ENCODE measurements at places on chromosomes 6 and 20.

GRCh38 chr20:47263080-47263464, 93.4 kb downstream of the ZMYND8 start:
- DNase-seq, result no peak

GRCh38 chr20:62739581-62740285, 31.1 kb downstream of the NTSR1 start:
- DNase-seq, result peak; percentile 83

- DNase-seq, result no peak
Observed at GRCh38 chr6:18600255-18600654, 213.1 kb downstream of the RNF144B start.

DNA sequence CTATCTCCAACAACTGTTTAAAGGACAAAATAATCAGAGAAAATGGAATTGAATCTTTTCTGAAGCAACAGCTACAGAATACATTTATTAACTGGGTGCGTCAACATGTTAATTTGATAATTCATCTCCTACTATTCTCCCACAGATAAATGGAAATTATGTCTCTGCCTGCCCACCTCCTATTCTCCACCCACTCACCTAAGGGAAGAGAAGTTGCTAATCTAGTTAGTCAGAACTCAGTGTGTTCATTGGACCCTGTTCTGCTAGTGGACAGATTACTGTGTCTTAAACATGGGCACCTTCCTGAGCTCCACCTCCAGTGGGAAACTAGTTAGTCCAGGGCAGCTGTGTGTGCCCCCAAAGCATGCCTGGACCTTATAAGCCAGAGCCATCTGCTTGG, 41.0 kb downstream of the METTL24 start:
- DNase-seq, result no peak

DNA sequence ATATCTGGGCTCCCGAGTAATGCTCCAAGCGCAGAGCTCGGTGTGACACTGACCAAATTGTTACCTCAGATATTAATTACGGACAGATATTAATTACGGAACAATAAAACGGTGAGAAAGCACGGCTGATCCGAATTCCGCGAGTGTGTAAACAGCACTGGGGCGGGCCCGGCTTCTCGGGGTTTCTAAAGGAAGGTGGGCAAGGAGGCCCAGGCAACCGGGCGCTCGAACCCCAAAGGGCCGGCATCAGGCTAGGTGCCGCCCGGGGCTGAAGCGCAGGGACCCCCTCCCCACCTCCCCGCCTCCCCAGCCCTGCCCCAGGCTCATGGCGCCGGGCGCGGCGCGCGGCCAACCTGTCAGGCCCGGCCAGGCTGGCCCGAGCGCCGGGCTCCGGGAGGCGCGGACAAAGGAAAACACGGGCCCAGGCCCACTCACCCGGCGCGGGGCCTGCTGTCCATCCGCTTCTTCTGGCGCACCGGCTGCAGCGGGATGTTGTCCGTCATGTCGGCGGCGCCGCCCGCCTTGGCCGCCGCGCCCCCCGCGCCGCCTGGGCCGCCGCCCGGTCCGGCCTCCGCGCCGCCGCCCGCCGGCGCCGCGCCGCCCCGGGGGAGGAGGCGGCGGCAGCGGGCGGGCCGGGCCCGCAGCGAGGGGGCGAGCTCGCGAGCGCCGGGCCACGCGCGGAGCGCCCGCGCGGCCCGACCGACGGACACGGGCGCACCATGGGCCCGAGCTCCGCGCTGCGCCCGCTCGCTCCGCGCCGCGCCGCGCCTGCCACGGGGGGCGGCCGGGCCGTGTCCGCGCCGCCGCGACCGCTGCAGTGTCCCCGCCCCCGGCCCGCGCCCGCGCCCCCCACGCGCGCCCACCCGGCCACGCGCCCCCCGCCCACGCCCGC, at the start of gene ATP9A:
Gene ATP9A, minus strand, starts transcription at position 524 of the 892 bp plus-strand sequence. Its CDS starts 21 bp downstream, at position 503.
- peak; percentile 49 for DNase-seq

- peak; percentile 13 for DNase-seq
Observed at GRCh38 chr20:9323622-9324021, 190.8 kb upstream of the LAMP5 start.

DNA sequence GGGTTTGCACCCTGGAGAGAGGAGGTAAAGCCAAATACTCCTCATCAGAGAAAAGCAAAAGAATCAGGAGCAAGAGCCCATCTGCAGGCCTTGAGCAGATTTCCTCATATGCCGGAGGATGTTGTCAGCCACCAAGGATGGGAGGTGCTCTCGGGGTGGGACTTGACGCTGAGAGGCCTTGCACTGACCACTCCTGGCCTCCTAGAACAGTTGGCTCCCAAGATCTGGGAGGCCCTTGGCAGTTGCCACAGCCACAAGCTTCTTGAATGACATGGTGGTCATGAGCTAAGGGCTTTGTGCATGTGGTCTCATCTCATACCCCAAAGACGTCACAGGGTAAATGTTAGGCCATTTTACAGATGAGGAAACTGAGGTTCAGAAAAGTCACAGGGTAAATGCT, 75.2 kb upstream of the PMEPA1 start:
- DNase-seq, result no peak

DNA sequence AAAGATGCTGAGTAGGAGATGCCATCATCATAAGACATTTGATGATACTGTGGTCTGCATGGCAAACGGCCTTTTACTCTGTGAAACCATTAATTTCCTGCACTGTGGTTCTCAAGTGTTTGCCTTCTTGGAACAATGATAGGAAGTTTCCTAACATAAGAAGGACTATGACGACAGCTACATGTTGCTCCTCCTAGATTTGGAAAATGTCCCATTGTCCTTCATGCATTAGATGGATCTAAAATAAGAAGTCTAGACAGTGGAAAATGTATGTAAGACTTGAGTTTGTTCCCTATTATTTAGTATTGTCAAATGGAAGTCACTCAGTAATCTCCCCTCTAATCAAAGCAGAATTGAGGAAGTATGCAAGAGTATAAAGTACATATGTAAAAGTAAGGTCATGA, 98.5 kb upstream of the TMEM170B start:
- no peak for DNase-seq

DNA sequence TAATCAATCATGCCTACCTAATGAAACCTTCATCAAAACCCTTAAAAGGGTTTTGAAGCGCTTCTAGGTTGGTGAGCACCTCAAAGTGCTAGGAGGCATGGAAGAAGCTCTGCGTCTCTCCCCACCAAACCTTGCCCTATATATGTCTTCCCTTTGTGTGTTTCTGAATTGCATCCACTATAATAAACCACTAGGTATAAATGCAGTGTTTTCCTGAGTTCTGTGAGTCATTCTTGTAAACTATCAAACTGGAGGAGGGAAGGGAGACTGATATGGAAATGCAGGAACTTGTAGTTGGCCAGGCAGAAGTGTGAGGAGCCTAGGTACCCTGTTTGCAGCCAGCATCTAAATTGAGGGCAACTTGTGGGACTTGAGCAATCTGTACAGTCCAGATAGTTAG, 698.8 kb downstream of the DOK5 start:
- DNase-seq, result no peak

DNA sequence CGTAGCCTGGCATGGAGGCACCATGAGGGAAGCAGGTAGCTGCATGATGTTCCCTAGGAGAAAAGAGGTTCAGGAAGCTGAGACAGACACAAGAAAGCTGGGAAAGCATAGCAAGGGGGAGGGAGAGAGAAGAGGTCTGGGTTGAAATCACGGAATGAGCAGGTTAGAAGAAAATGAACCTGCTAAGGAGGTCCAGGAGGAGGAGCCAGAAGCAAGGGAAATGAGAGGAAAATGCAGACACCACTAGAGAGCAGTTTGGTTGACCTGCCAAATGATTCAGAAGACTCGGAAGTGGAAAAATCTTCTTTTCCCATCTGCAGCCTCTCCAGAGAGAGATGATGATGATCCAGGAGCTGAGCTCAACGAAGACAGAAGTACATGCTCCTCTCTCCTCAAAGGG, 70.9 kb downstream of the VIP start:
- no peak for DNase-seq

DNA sequence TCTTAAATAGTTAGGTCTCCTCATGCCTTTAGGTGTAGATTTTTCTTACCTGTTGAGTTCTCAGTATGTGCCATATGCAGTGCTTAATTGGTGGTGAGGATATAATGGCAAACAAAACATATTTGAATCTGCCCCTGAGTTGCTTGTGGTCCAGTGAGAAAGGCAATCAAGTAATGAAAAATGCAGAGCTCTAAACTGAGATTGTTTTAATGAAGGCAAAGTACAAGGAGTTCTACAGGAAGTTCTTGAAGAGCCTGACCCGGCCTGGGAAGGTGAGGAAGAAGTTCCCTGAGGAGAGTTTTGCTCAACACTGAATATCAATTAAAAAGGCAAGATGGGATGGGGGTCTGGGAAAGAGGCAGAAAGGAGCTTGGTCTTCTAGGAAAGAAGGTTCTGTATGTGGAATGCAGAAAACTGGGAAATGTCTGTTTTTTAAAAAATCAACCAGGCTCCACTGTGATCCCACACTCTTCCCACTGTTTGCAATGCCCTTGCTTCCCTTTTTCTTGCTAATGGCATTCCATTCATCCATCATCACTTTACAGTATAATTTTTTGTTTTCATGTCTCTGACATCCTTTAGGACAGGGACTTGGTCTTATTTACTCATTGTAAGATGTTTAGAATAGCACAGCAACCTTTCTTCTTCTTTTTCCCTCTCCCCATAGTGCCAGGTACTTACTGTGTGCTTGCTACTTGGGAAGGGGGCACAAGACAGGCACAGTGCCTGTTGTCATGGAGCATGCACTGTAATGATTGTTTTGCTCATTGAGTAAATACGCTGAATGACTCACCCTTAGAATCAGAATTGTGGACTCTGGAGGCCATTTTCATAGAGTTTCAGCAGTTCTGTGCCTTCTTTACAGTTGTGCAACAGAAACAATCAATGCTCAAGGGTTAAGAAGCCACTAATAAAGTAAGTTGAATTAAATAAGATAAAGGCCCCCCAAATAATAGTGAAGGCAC, 64.3 kb downstream of the ANKS1A start:
- peak; percentile 16 for DNase-seq

- DNase-seq, result no peak
Observed at GRCh38 chr20:63239431-63239830, 3.7 kb downstream of the BIRC7 start.

- no peak for DNase-seq
Observed at GRCh38 chr6:129641344-129641743, 68.6 kb downstream of the ARHGAP18 start.

DNA sequence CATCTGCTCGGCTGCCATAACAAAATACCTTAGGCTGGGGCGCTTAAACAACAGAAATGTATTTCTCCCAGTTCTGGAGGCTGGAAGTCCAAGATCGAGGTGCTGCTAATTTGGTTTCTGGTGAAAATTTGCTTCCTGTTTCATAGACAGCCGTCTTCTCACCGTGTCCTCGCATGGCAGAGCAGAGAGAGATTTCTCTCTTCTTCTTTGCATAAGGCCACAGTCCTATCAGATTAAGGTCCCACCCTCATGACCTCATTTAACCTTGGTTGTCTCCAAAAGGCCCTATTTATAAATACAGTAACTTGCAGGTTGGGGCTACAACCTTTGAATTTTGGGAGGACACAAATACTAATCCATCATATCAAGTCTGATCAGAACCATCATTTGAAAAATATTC, 544.3 kb downstream of the KIF16B start:
- no peak for DNase-seq

DNA sequence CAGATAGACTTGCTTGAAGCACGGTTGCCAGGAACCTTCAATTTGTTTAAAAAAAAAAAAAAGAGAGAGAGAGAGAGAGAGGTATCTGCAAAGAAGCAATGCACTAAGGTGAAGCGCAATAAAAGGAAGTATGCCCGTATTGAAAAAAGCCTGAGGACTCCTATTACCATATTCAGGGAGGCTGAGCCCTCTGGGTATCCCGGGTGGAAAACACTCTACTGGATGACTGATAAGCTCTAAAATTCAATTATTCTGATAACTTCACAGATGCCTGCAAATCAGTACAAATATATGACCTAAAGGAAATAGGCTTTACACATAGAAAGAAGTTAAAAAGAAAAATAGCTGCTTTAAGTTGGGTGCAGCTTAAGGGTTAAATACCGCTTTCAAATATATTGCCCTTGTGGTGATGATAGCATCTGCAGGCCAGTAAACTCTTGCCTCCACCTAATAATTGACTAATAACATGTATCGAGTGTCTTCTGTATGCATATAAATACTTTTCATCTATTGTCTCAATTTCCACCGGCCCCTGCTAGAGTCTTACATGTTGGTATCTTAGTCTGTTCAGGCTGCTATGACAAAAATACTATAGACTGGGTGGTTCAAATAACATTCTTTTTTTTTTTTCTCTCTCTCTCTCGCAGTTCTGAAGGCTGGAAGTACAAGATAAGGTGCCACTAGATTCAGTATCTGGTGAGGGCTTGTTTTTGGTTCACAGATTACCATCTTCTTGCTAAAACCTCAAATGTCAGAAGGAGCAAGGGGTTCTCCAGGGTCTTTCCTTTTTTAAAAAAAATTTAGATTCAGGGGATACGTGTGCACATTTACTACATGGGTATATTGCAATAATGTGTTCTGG, 187.4 kb upstream of the JARID2 start:
- DNase-seq, result no peak

GRCh38 chr20:50252701-50253100, 62.1 kb downstream of the CEBPB start:
- no peak for DNase-seq

DNA sequence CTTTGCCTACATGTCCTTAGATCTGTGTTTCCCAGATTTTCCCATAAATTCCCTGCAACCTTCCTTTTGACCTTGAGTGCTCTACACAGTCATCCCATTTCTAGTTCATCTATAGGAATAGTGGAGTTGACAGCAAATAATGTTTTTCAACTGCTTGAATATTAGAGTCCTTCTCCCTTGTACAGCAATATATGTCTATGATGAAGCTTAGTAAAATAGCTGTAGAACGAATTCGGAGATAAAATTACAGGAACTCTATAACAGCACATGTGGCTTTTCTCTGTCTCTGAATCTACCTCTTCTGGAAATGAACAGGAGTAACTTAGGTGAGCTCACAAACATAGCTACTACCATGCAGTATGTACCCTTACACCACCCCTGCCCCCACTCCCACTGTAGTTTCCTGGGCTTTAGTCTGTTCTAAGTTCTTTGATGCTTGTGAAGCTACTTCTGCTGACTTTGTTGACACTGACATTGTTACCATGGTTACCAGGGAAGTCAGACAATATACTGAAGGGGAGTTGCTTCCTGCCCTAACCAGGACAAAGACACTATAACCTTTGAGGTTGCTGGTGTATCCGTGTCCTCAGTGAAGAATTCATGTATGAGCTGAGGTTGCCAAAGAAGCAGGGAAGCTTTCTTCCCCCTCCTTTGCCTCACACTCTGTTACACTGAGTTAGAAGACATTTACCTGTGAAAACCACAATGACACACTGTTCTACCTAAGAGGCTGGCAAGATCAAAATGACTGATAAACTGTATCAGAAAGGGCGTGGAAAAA, 35.8 kb upstream of the SHLD1 start:
- DNase-seq, result no peak

GRCh38 chr20:53773792-53774401, 180.3 kb upstream of the ZNF217 start:
- DNase-seq, result peak; percentile 55

GRCh38 chr6:136952714-136953260, 30.7 kb downstream of the SLC35D3 start:
- no peak for DNase-seq

DNA sequence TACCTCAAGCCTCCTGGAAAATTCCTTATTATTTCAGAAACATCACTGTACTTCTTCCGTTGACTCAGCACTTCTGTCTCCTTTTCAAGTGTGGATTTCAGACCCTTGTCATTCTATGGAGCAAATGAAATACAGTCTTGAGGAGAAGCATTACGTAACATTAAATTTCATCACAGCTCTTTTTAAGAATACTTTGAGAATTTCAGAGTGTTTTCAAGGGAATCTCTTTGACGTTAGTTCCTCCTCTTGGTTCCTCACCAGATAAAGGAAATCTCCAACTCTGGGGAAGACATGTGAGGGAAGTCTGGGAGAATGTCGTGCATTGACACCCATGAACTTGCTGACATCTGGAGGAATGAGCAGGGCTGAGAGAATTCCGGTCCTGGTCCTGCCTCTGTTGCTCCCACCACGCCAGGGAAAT, 32.3 kb downstream of the UST start:
- no peak for DNase-seq

Measured in H54 (cell line).